SHP77 (cell line): ENCODE measurements at places on chromosomes 16 and 17.

DNA sequence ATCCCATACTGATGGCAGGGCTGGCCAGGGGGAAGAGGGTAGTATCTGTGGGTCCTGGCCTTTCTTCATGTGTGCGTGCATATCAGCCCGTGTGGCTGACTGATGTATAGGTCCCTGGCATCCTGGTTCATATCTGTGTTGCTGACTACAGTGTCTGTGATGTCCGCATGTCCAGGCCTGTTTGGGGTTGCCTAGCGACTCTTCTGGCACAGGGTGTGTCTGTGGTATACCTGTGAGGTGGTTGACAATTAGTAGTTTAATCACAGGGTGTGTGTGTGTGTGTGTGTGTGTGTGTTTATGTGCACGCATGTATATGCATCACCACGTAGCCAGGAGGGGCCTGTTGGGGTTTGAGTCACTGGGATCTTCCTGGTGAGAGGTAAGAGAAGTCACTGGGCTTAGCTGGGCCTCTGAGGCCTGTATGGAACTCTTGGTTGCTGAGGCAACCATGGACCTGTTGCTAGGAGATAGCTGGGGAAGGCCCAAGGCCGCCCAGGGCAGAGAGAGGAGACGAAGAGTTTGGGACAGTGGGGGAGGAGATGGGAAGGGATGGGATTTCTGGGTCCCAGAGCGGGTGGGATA lies 603 bp upstream of the TMEM95 start:
- no peak for DNase-seq

GRCh38 chr16:65154321-65154720 lies 32.5 kb upstream of the CDH11 start:
- no peak for DNase-seq

GRCh38 chr16:11677959-11678881 lies 10.0 kb downstream of the SNN start:
- no peak for DNase-seq

DNA sequence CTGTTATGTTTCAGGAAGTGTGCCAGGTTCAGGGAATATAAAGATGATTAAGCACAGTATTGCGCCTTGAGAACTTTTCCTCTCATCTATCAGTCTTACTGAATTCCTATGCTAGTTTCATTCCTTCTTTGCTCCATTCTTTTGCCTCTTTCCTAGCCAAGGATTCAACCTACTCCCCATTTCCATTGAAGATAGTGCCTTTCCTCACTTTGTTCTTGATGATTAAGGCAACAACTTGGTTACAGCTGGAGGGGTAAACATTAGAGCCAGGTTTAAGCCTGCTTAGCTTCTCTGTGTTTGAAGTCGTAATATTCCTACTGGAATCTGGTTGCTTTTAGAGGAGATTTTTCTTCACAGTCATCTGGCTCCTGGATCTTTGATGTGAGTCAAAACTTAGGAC lies 75.1 kb downstream of the NQO1 start:
- no peak for DNase-seq

DNA sequence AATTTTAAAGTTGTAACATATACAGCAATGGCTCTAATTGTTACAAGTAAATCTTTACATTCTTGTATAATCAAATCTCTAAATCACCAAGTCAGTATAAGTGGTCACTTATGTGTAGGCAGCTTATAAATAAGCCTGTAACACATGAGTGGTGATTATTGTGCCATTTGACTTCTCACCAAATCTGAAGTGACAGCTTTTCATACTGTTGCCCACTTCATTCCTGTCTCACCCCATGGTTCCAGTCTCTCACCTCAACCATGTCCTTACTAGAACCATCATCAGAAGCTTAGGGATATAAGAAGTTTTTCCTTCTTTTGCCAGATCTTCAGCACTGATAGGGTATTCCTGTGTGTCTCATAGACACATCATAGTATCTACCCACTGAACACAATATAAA lies 23.5 kb downstream of the TNRC6A start:
- no peak for DNase-seq

GRCh38 chr17:81803728-81804558 lies at the start of gene GCGR:
Gene GCGR, plus strand, starts transcription at chr17:81804150. Its CDS starts 4,869 bp downstream, at chr17:81809019.
- no peak for DNase-seq

- peak; percentile 66 for DNase-seq
Observed at GRCh38 chr16:46918905-46919792, 35.0 kb downstream of the GPT2 start.

DNA sequence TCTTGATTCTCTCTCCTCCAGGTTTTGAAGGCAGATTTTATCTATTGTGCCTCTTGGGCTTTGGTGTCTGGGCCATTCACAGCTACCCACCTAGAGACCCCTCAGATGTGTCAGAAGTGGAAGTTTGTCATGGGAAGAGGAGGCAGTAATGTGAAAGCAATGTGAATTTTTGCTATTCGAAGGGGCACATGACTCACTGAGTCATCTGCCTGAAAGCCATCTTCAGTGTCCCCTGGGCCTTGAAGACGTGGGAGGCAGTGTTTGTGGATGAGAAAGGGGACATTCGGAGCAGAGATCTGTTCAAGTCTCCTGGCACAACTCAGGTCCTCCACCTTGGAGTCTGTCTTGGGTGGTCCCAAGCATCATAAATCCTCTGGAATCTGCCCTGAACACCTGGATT lies 530.2 kb downstream of the NPIPA7 start:
- DNase-seq: no peak
